Right ventricle myocardium inferior (tissue), 1 donor: ENCODE measurements at places on chromosomes 7 and 10. TPM values are rescaled to one million over a fixed set of nuclear protein-coding genes. Genes with fewer than 3 reads are reported as not detected.

GRCh38 chr7:105205592-105206237 is 183.0 kb downstream of the SRPK2 start:
- no peak for DNase-seq

CHRM2 gene
- 70.4 TPM for total RNA-seq

- DNase-seq: no peak
Measured at GRCh38 chr10:80739963-80740715, 202.4 kb downstream of the SH2D4B start.

DNA sequence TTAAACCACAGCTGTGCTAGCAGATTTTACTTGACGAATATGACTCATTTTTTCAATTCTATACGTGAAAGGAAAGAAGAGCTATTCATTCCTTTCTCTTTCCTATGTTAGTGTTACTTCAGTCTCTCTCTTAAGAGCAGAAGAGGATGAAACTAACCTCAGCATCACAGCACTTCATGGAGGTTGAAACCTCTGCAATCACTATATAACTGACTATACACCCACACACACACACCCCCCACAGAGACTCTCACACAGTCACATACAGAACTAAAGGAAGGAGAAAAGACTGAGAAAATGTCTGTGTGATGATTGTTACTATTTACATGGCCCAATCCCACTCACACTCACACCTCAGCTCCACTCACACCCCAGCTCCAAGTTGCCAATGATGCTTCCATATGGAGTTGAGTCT is 104.2 kb downstream of the KIF20B start:
- DNase-seq: no peak

DNA sequence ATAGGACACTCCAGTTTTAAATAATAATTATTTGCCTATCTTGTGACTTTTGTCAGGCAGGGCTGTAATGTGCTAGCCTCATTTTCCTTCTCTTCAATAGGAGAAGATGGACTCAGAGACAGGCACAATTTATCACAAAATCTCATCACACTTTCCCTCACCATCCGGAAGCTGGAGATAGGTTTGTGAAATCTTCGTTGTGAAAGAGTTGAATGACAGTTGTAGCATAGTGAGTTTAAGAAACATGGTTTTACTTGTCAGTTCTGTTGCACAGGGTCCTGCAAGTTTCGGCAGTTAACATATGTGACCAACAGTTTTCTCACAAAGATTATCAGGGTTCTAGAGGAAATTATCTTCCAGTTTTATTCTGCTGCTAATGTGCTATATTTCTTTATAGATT is 37.7 kb upstream of the MAP3K8 start:
- DNase-seq: no peak

DNA sequence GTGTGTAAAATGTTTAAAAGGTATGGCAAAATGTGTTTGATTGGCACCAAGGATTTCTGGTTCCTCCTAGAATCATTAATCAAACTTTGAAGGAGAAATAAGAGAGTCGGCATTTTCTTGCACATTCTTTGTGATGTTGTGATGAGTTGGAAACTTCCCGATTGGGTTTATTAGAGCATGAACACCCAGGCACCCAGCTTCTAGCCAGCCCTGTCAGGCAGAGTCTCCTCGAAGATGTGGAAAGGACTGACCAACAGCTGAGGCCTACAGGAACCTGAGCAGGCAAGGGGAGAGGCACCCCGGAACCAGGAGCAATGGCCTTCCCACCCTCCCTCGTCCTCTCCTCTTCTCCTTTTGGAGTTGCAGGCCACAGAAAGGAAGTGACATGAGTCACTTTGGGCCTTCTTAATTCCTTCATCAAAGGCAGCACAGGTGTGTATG is 68.7 kb downstream of the EGFR start:
- no peak for DNase-seq

GRCh38 chr7:90994601-90995000 is 269.6 kb upstream of the FZD1 start:
- DNase-seq: no peak

KCP gene
- total RNA-seq: 0.11 TPM

LRIT1 gene
- not detected for total RNA-seq

ZNF425 gene
- total RNA-seq: 0.60 TPM

GLUD1 gene
- total RNA-seq: 104 TPM

GRCh38 chr10:123970207-123970926 is 78.8 kb upstream of the CPXM2 start:
- DNase-seq: no peak

GRCh38 chr7:151754142-151754590 is 122.7 kb downstream of the PRKAG2 start:
- peak; percentile 85 for DNase-seq

DNA sequence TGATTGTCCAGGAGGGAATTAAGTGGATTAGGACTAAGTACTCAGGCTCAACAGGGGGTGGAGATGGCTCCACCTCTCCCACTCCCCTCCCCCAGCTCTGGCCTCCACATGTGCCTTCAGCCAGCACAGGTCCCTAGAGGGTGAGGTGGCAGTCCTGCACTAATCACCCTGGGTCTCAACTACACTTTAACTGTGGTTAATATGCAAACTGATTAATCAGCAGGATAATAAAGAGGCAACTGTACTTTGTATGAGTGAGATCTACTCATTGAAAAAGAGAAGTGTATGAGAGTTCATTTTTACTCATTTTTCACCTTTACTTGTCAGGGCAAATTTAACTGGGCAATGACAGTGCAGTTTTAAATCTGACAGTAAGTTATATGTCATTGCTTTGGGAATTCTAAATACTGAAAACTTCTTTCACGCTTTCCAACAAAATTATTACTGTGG is 223.8 kb upstream of the CCDC6 start:
- DNase-seq: no peak

ZNF467 gene
- 7.0 TPM for total RNA-seq

DNA sequence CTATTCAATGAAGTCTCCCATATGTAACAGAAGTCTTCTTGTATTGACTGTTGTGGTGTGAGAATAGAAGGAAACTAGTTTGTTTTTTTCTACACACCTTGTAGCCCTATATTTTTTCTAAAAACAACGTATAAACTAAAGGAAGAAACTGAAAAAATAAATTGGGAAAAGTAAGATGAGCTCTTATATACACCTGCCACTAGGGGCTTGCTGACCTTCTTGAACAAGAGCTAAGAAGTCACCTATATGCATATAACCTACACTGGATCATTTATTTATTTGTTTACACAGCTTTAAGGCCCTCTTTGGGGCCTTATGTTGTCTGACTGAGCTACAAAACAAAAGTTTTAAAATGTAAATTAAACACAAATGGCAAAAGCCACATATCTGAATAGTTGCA is 383.0 kb downstream of the HPSE2 start:
- no peak for DNase-seq
